ENCODE measurements at places on chromosomes 1 and 21. TPM values are rescaled to one million over a fixed set of nuclear protein-coding genes. Genes with fewer than 3 reads are reported as not detected.

DNA sequence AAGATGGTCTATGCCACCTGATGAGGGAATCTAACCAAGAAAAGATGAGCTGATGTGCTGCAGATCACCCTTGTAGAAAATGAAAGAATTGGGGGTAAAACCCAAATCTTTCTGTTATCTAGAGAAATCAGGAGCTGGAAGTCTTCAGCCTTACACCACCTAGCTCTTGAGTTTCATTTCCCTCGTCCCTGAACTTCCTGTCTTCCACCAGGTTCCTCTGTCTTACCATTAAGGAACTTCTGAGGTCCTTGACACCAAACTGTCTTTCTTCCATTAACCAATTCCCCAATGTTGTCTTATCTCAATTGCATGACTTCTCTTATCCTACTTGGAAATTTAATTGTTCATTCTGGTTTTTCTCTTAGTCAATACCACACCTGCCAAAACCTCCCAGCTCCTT lies 31.5 kb downstream of the LPAR3 start:
- peaks cover 41% of the 10 kb centered on the region for H3K4me1 ChIP-seq
- peaks cover 3% of the 10 kb centered on the region for H3K36me3 ChIP-seq
- peak overlapping the region; percentile 44 for H3K27ac ChIP-seq
- DNase-seq = no peak
- H3K27me3 ChIP-seq = no peaks in the 10 kb centered on the region
- no peak overlapping the region for H3K4me3 ChIP-seq

DNA sequence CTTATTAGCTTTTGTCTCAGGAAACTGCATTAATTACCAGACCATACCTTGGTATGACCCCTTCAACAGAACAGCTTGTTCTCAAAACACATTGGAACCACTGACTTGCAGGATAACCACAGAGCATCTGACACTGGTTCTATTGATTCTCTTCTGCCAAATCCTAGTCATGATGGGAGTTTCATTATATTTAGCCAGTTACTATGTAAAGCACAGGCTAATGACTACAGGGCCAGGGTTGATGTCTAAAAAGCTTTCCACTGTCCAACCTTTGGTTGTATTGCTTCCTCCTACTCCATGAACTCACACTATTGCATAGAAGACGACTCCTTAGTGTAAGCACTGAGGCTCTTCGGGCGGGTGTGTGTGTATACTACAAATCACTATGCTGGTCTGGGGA lies 3.8 kb downstream of the STMN1 start:
- peaks cover 71% of the 10 kb centered on the region for H3K36me3 ChIP-seq
- peaks cover 8% of the 10 kb centered on the region for H3K27me3 ChIP-seq
- no peak overlapping the region for H3K27ac ChIP-seq
- DNase-seq = no peak
- H3K4me1 ChIP-seq = peaks cover 59% of the 10 kb centered on the region

DNA sequence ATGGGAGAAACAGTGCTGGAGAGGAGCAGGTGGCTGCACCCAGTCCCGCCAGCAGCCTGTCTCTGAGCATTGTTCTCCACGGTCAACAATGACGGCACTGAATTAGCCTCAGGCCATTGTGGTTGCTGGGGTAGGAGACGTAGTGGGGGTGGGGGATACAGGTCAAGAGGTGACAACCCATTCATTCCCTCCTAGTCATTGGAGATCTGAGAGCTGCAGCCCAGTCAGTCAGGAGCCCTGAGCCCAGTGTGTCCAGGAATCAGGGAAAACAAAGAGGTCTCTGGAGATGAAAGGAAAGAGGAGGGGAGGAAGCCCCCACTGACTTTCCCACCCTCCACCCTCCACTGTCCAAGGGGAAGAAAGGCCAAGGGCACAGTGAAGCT lies 15.3 kb downstream of the SMIM12 start:
- no peak overlapping the region for H3K4me3 ChIP-seq
- no peaks in the 10 kb centered on the region for H3K27me3 ChIP-seq
- peaks cover 10% of the 10 kb centered on the region for H3K4me1 ChIP-seq
- H3K27ac ChIP-seq = no peak overlapping the region

DNA sequence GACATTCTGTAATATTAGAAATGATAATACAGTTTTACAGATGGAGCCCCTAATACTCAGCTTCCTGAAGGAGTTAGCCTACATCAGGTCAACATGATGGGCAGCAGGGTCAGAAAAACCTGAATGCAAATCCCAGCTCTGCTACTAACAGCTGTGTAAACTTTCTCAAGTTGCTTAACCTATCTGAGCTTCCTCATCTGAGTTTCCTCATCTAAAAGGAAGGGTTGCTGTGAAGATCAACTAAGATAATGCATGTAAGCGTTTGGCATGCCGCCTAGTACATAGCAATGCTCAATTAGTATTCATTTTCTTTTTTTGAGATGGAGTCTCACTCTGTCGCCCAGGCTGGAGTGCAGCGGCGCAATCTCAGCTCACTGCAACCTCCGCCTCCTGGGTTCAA lies 18.4 kb upstream of the DESI2 start:
- peaks cover 13% of the 10 kb centered on the region for H3K27me3 ChIP-seq
- H3K36me3 ChIP-seq = no peaks in the 10 kb centered on the region
- H3K27ac ChIP-seq = no peak overlapping the region
- no peak for DNase-seq

- no peaks in the 10 kb centered on the region for H3K27me3 ChIP-seq
- H3K27ac ChIP-seq = no peak overlapping the region
- no peak overlapping the region for H3K4me3 ChIP-seq
- no peaks in the 10 kb centered on the region for H3K36me3 ChIP-seq
- peaks cover 9% of the 10 kb centered on the region for H3K4me1 ChIP-seq
Measured at GRCh38 chr21:15421947-15422346, 307.8 kb upstream of the USP25 start.

Gene IGSF5
- not detected for total RNA-seq

Gene ECM1
- total RNA-seq = 2.4 TPM

GRCh38 chr21:31900121-31900895 lies 27.5 kb downstream of the HUNK start:
- DNase-seq = no peak
- no peak overlapping the region for H3K27ac ChIP-seq
- H3K36me3 ChIP-seq = no peaks in the 10 kb centered on the region
- no peak overlapping the region for H3K4me3 ChIP-seq
- H3K27me3 ChIP-seq = no peaks in the 10 kb centered on the region

- H3K4me3 ChIP-seq = no peak overlapping the region
- no peaks in the 10 kb centered on the region for H3K4me1 ChIP-seq
- peaks cover 31% of the 10 kb centered on the region for H3K27me3 ChIP-seq
- H3K27ac ChIP-seq = no peak overlapping the region
Measured at GRCh38 chr1:53490351-53490750, 31.2 kb downstream of the DMRTB1 start.

Measured in activated CD4-positive, alpha-beta memory T cell treated with anti-CD3 and anti-CD28 coated beads, Interleukin-2, amount 10 ng/mL, durations not matched to agents 7 days and 5 days (primary cell).